ENCODE measurements at places on chromosomes 2 and 18.

GRCh38 chr18:57269756-57270155 lies 82.6 kb upstream of the ST8SIA3 start:
- DNase-seq: no peak

GRCh38 chr18:79234438-79234837 lies 161.3 kb upstream of the NFATC1 start:
- no peak for DNase-seq

- DNase-seq: no peak
Observed at GRCh38 chr2:115610888-115611287, 1168.4 kb downstream of the DPP10 start.

GRCh38 chr2:191666226-191666625 lies 11.7 kb upstream of the NABP1 start:
- no peak for DNase-seq

- no peak for DNase-seq
Observed at GRCh38 chr18:48803518-48803917, 147.2 kb downstream of the SMAD7 start.

- no peak for DNase-seq
Observed at GRCh38 chr2:240920783-240921231, 14.7 kb downstream of the CROCC2 start.

GRCh38 chr2:27441958-27442919 lies at the start of gene KRTCAP3:
Gene KRTCAP3 (plus strand): TSS chr2:27442381. CDS start chr2:27442413, 32 bp downstream.
- no peak for DNase-seq

DNA sequence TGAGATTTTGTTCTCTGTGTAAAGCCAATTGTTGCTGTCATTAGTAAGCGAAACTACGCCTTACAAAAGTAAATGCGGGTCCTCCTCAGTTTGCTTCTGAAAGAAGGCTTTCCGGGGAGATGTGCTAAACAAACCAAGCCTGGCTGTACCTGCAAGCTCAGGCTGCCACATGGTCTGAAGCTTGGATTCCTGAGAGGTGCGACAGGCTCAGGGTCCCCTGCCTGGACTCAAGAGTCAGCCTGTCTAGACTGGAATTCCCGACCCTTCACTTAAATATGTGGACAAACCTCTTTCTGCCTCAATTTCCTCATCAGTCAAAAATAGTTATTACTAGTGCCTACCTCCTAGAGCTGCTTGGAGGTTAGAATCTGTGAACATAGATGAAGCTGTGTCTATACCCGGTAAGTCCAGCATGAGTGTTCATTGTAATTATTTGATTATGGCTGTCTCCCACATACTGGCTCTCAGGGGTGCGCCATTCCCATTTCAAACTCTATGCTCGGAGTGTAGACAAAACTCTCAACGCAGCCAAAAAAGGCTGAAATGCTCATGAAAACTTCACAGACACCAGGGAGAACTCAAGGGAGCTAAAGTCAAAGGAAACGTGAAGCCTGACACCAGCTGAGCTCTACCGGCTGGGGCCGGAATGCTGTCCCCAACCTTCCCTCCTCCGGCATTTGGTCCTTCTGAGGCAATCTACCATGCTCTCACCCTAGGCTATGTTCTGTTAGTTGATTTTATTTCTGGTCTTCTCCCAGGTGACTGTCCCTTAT lies 31.4 kb downstream of the SOWAHC start:
- no peak for DNase-seq

DNA sequence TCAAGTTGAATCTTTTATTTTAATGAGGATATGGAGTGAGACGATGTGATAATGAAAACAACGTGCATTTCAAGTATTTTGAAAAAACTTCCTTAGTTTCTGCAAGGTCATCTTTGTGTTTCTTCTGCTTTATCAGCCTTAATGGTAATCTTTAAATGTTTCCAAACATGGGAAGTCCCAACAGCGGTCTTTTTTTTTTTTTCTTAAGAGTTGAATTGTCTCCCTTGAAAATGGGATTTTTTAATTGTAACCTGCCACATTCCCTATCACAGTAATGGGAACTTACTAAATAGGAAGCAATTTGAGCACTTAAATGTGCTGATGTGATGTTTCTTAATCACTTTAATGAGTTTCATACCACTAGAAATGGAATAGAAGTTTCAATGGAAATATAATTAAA lies 45.8 kb downstream of the ATIC start:
- no peak for DNase-seq

GRCh38 chr2:83587309-83587708 lies 871.8 kb downstream of the SUCLG1 start:
- DNase-seq: no peak

GRCh38 chr2:108988796-108989713 lies at the start of gene EDAR:
Gene EDAR (minus strand): TSS chr2:108989220. CDS start chr2:108931014, 58,206 bp downstream.
- no peak for DNase-seq

DNA sequence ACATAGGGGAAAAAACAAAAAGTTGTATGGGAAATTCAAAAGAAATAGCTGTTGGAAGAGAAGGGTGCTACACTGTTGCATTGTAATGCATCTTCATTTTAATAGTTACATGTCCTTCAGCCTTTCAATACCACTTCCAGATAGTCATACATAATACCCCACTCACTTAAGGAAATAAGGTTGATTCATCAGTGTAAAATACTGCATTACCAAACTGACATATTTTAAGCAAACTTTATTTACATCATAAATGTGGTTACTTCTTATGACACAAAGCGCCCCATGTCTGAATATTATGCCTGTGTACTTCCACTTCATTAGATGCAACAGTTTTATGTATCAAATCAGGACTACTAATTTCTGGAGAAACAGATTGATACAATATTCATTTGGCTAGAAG lies 4.5 kb downstream of the RBMS1 start:
- DNase-seq: no peak

GRCh38 chr2:30380824-30381223 lies 66.2 kb upstream of the LCLAT1 start:
- DNase-seq: no peak

GRCh38 chr18:50313031-50313607 lies 25.6 kb upstream of the CXXC1 start:
- DNase-seq: no peak

DNA sequence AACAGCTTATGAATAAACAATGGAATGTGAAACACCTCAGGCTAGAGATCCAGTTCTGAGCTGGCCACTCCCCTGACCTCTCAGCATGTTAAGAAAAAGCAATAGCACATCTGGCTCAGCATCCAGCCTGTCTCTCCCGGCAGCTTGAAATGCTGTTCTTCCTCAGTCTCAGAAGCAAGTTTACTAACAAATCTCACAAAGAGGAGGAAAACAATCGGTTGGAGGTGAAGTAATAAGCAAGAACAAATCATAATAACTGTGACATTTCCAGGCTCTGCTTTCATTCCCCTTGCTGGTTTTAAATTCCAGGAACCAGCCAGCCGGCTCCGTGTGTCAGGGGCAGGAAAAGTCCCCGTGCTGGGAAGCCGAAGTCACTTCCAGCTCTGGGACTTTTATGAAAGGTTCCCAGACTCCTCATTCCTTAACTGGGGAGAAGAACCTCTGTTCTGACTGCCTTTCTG lies 133.9 kb upstream of the ARL4C start:
- DNase-seq: no peak

GRCh38 chr18:9365406-9365805 lies 30.8 kb downstream of the TWSG1 start:
- no peak for DNase-seq

- DNase-seq: no peak
Observed at GRCh38 chr2:74441690-74442482, at the start of gene RTKN. Gene RTKN (minus strand): TSS chr2:74441937. CDS start chr2:74441816, 121 bp downstream.

- no peak for DNase-seq
Observed at GRCh38 chr18:51941999-51942398, 398.0 kb upstream of the DCC start.

GRCh38 chr18:21669736-21670285 lies 34.8 kb downstream of the ABHD3 start:
- DNase-seq: no peak

DNA sequence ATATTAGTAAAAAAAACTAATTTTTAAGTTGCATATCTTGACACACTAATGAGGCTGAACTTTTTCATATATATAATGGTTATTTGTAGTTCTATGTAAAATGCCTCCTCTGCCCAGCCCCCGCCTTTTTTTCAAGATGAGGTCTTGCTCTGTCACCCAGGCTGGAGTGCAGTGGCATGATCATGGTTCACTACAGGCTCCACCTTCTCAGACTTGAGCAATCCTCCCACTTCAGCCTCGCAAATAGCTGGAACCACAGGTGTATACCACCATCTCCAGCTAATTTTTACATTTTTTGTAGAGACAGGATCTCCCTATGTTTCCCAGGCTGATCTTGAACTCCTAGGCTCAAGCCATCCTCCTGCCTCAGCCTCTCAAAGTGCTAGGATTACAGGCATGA lies 24.3 kb downstream of the ATF2 start:
- DNase-seq: no peak
